Upper lobe of right lung (tissue), 1 donor: ENCODE measurements at places on chromosomes 1 and 21. TPM values are rescaled to one million over a fixed set of nuclear protein-coding genes. Genes with fewer than 3 reads are reported as not detected.

GRCh38 chr1:241229216-241229615, 127.8 kb downstream of the RGS7 start:
- H3K27ac ChIP-seq, result no peak overlapping the region
- no peak overlapping the region for H3K4me3 ChIP-seq

DNA sequence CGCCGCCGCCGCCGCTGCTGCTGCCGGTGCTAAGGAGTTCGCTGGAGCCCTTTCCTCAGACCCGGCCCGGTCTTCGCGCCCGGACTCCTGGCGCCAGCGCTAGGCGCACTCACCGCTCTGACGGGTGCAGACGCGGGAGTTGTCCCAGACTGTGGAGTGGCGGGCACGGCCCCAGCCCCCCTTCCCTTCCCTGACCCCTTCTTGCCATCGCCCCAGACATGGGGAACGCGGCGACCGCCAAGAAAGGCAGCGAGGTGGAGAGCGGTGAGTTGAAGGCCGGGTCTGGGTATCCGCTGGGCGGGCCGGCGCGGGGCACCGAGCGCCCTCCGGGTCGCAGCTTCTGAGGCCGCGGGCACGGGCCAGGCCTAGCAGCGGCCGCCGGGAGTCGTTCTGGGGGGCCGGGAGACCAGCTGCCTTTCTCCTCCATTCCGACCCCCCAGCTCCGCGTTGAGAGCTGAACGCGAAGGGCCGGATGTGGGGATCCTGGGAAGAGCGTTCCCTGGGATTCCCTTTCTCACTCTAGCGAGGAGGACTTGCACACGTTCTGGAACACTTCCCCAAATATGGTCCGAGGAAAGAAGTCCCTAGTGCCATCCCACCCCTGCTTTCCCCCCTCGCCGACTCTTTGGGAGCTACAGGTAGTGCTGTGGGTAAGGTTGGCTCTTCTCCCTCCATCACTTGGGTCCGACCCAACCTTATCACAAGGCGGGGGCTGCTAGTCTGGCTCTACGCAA, 65.8 kb upstream of the PRKACB start:
- DNase-seq, result no peak
- H3K36me3 ChIP-seq, result no peaks in the 10 kb centered on the region

GRCh38 chr1:74396933-74397332, 115.5 kb downstream of the LRRC53 start:
- no peak for DNase-seq
- no peaks in the 10 kb centered on the region for H3K27me3 ChIP-seq
- peak overlapping the region; percentile 39 for H3K27ac ChIP-seq
- H3K36me3 ChIP-seq, result no peaks in the 10 kb centered on the region
- no peaks in the 10 kb centered on the region for H3K4me1 ChIP-seq

TMPRSS3 gene
- 4.1 TPM for total RNA-seq

GPR153 gene
- 16.9 TPM for total RNA-seq

C1QB gene
- total RNA-seq, result 707 TPM

DNA sequence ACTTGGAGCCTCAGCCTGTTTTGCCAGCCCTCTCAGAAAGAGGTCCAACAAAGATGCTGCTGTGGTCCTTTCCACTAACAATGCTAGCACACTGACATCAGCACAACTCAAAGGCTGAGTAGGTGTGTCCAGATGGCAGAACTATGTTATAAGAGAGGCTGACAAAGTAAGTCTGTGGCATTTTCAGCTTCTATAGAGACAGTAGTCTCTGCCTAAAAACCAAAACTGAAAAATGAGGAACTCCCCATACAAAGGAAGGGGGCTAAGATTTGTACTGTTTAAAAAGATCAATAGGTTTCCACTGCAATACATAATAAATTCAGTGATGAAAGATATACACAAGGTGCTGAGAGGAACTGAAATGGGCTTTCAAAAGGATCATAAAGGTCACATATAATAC, 12.3 kb downstream of the ERO1B start:
- no peak for DNase-seq
- no peaks in the 10 kb centered on the region for H3K4me1 ChIP-seq
- no peaks in the 10 kb centered on the region for H3K27me3 ChIP-seq
- H3K4me3 ChIP-seq, result no peak overlapping the region

GRCh38 chr1:212232090-212232489, 53.1 kb upstream of the PPP2R5A start:
- no peak for DNase-seq
- peaks cover 8% of the 10 kb centered on the region for H3K4me1 ChIP-seq
- no peak overlapping the region for H3K4me3 ChIP-seq
- no peak overlapping the region for H3K27ac ChIP-seq

GRCh38 chr1:169348383-169349036, 19.1 kb downstream of the NME7 start:
- no peaks in the 10 kb centered on the region for H3K4me1 ChIP-seq
- no peak overlapping the region for H3K4me3 ChIP-seq
- H3K27ac ChIP-seq, result no peak overlapping the region
- H3K27me3 ChIP-seq, result no peaks in the 10 kb centered on the region

GRCh38 chr1:54355931-54356679, 50.1 kb downstream of the SSBP3 start:
- H3K4me3 ChIP-seq, result peak overlapping the region; percentile 25
- DNase-seq, result no peak
- H3K27me3 ChIP-seq, result no peaks in the 10 kb centered on the region
- H3K4me1 ChIP-seq, result peaks cover 33% of the 10 kb centered on the region

- no peaks in the 10 kb centered on the region for H3K36me3 ChIP-seq
- no peak overlapping the region for H3K27ac ChIP-seq
- H3K27me3 ChIP-seq, result no peaks in the 10 kb centered on the region
- H3K4me1 ChIP-seq, result no peaks in the 10 kb centered on the region
- DNase-seq, result no peak
Measured at GRCh38 chr1:163467289-163467688, 145.5 kb downstream of the NUF2 start.

- H3K27ac ChIP-seq, result no peak overlapping the region
- H3K27me3 ChIP-seq, result no peaks in the 10 kb centered on the region
- H3K4me3 ChIP-seq, result no peak overlapping the region
Measured at GRCh38 chr1:179047636-179047997, 21.9 kb downstream of the FAM20B start.

GRCh38 chr1:60573121-60573520, 499.6 kb upstream of the C1orf87 start:
- DNase-seq, result no peak
- H3K27ac ChIP-seq, result peak overlapping the region; percentile 55
- H3K36me3 ChIP-seq, result no peaks in the 10 kb centered on the region
- no peak overlapping the region for H3K4me3 ChIP-seq
- H3K27me3 ChIP-seq, result no peaks in the 10 kb centered on the region
- no peaks in the 10 kb centered on the region for H3K4me1 ChIP-seq
